ENCODE measurements at places on chromosomes 12 and 14. TPM values are rescaled to one million over a fixed set of nuclear protein-coding genes. Genes with fewer than 3 reads are reported as not detected.
A peak's percentile ranks its signal among the peaks of the same experiment; 100 is the strongest.

GRCh38 chr12:125871811-125872594 is 806.8 kb downstream of the AACS start:
- peak; percentile 18 for DNase-seq

- no peak for DNase-seq
Observed at GRCh38 chr14:95180966-95181741, 23.8 kb upstream of the DICER1 start.

DNA sequence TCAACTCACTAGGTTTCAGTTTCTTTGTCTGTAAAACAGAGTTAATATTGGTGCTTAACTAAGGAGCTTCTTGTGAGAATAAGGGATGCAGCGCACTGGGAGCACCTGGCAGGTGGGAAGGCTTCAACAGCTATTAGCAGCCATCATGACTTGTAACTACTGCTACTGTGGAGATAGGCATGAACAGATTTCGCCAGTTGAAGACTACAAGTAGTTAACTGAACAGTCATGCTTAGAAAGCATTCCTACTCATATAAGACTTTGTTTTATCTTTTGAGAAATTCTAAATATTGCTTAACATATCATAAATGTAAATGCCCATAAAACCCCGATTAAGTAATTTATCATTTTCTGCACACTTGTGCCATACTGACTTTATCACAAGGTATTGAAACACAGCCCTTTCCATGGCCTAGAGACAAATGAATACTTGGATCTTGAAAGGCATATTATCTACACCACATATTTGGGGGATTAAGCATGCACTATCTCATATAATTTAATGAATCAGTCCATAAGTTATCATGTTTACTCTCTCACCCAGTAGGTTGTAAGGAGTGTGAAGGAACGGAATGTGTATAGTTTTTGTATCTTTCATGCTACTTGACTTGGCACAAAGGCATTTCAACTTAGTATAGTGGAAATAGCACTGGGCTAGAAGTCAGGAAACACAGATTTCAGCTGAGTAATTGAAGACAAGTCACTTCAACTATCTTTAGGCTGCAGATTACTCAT is 16.1 kb downstream of the NTN4 start:
- DNase-seq: no peak

- DNase-seq: no peak
Observed at GRCh38 chr14:74638966-74639365, 26.9 kb upstream of the LTBP2 start.

DNA sequence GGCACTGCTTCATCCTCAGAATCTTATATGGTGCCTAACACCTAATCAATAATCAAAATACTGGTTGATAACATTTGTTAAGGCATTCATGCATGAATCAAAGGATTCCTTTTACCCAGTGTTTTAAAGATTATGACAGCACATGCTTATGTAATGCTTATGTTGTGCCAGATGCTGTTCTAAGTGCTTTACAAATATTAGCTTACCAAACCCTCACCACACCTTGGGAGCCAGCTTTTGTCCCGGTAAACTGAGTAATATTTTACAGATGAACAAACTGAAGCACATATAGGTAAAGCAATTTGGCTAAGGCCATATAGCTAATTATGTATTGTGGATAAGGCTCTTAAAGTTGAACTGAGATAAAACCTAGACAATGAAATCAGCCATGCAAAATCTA is 209.2 kb downstream of the ALX1 start:
- DNase-seq: no peak

DNA sequence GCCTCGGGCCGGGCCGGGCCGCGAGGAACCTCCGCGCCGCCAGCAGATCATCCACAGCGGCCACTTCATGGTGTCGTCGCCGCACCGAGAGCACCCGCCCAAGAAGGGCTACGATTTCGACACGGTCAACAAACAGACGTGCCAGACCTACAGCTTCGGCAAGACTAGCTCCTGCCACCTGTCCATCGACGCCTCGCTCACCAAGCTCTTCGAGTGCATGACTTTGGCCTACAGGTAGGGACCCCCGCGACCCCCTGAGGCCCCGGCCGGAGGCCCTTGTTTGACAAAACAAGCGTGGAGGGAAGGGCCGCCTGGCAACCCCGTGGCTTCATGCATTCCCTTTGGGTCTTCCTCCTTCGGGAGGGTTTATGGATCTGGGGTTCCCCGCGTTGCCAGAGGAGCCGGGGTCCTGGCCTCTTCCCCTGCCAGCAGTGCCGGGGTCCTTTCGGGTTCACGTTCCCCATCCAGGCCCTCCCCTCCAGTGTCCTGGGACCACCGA is 526 bp downstream of the MLXIP start:
- peak; percentile 51 for DNase-seq

- DNase-seq: no peak
Observed at GRCh38 chr12:99253068-99253467, 394.5 kb upstream of the GARIN6 start.

- no peak for DNase-seq
Observed at GRCh38 chr14:39417014-39417413, 15.2 kb downstream of the FBXO33 start.

DNA sequence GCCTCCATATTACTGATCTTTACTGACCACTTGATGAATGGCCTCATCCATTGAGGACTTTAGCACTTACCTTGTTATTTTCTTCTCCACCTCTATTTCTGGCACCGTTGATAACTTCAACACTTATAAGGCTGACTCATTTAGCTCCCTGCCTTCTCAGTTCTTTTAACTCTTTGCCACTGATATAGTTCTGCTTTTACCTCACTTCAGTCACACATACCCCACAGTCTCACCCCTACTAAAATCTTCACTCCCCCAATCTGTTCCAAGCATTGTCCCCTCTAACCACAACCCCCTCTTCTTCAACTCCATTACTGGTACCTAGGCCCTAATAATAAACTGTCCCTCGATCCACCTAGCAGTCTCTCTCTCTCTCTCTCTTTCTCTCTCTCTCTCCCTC is 141.0 kb downstream of the PAH start:
- DNase-seq: no peak

DNA sequence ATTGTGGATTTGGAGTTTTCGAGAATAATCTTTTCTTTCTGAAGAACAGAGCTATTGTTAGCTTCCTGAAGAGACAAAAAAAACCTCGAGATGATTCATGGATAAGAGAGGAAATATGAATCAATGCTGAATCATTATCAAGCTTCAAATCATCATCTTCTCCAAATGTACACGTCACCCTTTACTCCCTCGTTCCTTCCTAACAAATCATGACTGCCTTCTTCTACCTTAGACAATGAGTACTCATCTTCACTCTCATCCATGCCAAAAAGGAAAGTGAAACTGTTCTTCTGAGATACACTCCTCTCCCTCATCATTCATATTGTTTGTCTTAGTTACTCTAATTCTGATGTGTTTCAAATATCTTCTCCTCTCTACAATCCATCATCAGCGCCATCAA is 1115.8 kb upstream of the ATXN7L3B start:
- DNase-seq: no peak

DNA sequence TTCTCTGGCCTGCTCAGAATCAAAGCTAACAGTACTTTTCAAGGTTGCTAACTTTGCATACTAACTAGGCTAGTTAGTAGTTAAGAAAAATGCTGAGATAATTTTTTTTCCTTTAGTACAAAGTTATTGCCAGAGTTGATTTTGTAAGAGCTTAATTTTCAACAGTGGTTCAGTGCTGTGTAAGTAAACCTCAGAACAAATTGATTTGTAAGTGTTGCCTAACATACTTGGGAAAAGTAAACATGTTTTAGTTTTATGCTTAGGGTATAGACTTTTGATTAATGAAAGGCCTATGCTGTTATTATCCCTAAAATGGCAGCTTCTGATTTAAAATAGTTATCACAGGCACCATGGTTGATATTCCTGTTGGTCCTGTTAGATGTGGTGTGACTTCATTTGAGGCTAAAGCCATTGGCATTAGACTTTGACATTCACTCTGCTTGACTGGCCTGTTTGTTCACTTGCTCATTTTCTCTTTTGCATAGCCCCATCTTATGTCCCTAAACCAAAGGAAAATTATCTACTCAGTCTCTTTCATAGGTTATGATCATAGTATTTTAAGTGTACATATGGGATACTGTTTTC is 5.2 kb downstream of the CMAS start:
- no peak for DNase-seq

- peak; percentile 83 for DNase-seq
Observed at GRCh38 chr12:570435-570920, 92.8 kb downstream of the NINJ2 start.

DNA sequence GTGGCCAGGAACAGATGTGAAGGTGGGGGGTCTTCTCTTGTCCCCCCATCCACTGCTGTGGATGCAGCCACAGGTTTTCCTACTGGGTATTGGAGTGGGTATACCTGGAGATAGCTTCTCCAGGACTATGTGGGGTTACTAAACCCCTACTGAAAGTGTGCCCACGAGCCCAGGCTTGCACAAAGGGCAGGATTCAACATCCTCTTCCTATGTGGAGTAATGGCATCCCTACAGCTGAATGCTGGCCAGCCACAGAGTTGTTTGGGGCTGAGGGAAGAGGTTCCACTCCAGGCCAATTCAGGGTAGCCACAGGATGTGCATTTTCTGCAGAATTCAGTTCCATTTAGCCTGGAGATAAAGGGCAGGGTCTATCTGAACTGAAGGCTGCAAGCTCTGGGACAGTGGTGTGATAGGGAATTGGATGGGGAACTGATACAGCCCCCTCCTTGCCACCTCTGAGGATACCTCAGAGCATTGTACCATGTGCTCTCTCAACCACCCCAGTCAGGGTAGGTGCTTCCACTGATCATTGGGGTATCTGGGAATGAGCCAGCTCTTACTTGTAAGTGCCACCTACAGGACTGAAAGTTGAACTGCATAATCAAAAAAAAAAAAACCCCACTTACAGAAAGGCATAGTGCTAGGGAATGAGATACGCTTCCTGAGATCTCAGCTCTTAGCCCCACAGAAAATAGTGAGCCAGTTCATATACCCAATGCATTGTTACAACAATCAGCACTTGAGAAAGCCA is 187.1 kb downstream of the KITLG start:
- DNase-seq: no peak

GRCh38 chr14:30573226-30573814 is 14.4 kb downstream of the G2E3 start:
- no peak for DNase-seq

DNA sequence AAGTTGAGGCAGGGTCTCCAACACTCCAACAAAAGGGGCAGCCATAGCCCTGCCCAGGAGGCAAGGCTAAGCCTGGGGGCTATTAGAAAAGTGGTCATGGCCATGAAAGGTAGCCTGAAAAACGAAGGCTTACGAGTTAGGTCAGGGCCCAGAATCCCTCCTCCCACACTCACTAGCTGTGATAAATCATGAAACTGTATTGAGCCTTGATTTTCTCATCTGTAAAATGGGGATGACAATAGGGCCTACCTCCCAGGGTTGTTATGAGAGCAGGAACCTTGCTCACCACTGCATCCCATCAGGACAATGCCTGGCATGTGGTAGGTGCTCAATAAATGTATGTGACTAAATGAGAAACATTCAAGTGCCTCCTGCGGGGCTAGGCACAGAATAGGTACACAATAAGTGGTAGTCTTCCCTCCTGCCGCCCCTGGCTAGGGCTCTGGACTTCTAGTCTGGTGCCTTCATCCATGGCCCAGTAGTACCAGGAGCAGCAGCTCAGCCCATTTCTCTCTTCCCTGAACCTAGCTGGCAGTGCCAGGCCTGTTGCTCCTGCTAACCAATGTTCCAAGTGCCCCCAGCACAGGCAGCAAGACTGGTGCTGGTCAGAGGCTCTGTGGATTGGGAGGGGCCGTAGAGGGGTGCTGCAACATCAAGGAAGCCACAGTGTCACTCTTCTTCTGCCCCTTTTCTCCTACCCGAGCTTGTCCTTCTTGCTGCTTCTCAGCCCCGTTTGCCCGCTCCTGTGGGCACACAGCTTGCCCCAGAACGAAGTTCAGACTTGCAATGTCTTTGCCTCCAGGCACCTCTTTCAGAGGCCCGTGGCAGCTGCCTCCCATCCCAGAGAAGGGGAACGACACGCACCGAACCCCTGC is 7.8 kb downstream of the PGF start:
- DNase-seq: peak; percentile 10

GRCh38 chr12:6157482-6157881 is 33.0 kb upstream of the VWF start:
- DNase-seq: no peak

GRCh38 chr12:54280468-54281260 is at the start of gene HNRNPA1:
TSS of gene HNRNPA1 (plus strand) at chr12:54280726. CDS start at chr12:54280808, 82 bp downstream.
- peak; percentile 97 for DNase-seq

GRCh38 chr14:52692248-52692962 is 3.0 kb downstream of the ERO1A start:
- peak; percentile 42 for DNase-seq

DNA sequence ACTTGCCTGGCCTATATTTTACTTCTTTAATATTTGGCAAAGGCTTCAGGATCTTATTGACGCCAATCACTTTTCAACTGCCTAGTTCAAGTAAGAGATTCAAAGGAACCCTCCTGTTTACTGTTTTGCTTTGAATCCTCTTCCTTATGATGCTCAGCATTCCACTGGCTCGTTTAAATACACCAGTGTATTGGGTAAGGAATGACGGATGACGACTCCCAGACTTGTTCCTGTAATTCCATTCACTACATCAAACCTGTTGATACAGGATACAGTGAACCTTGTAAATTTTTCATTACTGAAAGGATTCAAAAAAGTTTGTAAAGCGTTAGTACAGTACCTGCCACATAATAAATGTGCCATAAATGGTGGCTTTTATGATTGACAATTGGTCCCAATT is 1.7 kb upstream of the SYCP3 start:
- DNase-seq: no peak

DNA sequence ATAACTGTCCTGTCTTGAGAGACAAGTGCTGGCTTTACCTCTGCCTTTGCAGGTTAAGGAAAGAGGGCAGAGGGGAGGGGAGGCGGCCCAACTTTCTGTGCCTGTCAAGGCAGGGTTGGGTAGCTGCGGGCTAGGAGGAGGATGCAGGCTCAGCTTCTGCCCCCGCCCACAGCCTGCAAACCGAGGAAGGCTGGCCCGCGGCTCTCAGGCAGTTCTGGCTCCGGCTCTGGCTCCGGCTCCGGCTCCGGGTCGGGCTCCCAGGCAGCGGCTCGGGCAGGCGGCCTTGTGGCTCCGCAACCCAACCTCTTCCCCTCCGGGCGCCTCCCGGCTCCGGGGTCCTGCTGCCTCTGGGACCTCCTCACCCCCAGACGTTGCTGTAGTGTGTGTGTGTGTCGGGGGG is 92.9 kb downstream of the TMEM30B start:
- peak; percentile 88 for DNase-seq

BDKRB1 gene
- not detected for total RNA-seq

LRIG3 gene
- 91.8 TPM for total RNA-seq

GZMH gene
- total RNA-seq: 4.9 TPM

TAS2R19 gene
- total RNA-seq: 12.8 TPM

MORN3 gene
- total RNA-seq: 5.6 TPM

HCAR1 gene
- total RNA-seq: 6.3 TPM

NPAS3 gene
- not detected for total RNA-seq

LMO3 gene
- 372 TPM for total RNA-seq

SMOC1 gene
- not detected for total RNA-seq

KRT80 gene
- 2.1 TPM for total RNA-seq

CFAP73 gene
- 0.97 TPM for total RNA-seq

COX8C gene
- total RNA-seq: not detected

PAN2 gene
- total RNA-seq: 19.5 TPM
